Stimulated activated CD8-positive, alpha-beta memory T cell treated with anti-CD3 and anti-CD28 coated beads, Interleukin-2, amount 100 ng/mL, for 48 hours (primary cell): ENCODE measurements at places on chromosomes 7 and 10.

GRCh38 chr10:127871631-127872010 is 21.1 kb downstream of the CLRN3 start:
- no peak for DNase-seq

DNA sequence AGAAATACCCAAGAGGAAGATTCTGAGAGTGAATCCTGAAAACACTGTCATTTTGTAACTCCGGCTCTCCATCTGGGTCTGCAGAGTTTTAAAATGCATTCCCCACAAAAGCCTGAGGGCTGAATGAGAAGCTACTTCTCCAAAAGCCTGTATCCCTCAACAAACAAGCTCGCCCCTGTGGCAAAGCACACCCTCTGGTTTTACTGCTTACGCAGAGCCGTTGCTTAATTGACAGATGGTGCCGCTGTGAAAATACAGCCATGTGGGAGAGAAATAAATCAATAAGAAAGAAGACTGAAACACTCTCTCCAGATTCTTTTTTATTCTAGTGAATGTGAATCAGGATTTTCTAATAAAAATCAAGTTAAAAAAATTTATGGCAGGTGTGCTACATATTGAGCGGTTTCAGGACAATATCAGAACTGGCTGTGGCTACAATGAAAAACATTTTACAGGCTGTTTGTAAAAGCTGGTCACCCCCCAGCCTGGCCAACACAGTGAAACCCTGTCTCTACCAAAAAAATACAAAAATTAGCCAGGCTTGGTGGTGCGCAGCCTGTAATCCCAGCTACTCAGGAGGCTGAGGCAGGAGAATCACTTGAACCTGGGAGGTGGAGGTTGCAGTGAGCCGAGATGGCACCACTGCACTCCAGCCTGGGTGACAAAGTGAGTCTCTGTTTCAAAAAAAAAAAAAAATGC is 32.5 kb downstream of the C7orf33 start:
- no peak for DNase-seq

DNA sequence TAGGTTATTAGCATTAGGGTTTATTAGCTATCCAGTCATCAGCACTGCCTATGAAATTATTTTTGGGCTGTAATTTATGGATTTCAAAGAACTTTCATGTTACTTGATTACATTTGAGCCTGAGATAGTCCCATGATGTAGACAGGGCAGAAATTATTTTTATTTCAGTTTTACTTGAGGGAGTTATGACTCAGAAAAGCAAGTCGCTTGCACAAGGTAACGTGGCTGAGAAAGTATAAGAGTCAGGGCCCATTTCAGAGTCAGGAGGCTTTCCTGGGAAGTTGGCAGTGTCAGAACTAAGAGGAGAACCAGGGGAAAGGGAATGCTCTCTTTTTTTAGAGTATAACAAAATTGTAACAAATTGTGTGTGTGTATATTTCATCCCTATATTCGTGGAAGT is 16.5 kb downstream of the GATA3 start:
- DNase-seq: no peak

GRCh38 chr7:19080093-19080492 is 37.3 kb downstream of the TWIST1 start:
- no peak for DNase-seq

DNA sequence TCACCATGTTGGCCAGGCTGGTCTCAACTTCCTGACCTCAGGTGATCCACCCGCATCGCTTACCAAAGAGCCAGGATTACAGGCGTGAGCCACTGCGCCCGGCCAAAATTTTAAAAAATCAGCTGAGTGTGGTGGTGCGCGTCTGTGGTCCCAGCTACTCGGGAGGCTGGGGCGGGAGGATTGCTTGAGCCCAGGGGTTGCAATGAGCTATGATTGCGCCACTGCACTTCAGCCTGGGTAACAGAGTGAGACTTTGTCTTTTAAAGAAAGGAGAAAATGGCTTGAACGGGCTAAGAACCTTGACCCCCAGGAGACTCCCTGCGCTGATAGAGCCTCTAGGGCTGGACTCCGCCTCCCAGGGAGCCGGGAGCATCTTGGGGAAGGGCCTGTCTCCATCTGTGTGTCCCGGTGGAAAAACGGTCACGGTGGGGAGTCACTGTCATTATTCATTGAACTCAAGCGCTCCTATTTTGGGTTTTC is 760 bp upstream of the KCTD7 start:
- DNase-seq: no peak

- no peak for DNase-seq
Measured at GRCh38 chr7:18498341-18498740, 2.8 kb downstream of the HDAC9 start.

- no peak for DNase-seq
Measured at GRCh38 chr7:78695826-78696225, 757.6 kb downstream of the MAGI2 start.

DNA sequence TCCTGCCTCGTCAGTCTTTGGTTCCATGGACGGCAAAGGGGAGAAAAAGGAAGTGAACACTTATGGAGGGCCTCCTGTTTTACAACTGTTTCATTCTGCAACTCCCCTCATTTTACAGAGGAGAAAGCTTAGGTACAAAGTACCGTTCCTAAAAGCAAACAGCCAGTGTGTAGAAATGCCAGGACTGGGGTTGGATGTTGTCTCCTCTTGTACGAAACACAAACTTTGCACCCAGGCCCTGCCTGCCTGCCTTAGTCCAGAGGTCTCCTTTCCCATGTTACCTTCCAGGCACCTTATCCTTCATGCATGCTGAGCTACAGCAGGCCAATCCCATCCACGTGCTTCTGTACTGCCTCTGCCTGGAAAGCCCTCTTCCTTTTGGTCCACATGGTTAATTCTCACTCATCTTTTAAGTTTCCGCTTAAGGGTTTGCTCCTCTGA is 86.0 kb downstream of the ICA1 start:
- no peak for DNase-seq

DNA sequence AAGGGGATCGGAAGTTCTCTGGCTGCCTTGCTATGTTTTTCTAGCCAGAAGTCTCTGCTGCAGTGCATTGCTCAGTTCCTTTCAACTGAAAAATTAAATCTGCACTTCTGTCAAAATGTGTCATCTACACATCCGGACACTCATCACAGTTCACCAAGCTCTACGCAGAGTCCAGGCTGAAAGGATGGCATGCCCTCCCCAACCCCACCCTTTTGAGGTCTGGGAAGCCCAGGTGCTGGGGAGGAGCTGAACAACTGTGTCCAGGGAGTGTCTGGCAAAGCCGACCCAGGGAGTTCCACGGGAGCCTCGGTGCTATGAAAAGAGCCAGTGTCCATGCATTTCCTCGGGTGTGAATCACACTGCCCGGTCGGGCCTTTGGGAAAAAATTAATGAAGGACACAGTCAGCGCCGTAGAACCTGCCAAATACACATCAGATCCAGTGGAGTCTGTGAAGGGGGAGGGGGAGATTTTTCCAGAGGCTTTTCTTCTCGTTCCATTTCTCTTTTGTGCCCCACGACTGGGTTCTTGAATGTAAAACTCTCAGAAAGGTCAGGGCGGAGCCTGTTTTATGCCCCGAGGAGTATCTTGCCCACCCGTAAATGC is 757 bp upstream of the PALS2 start:
- DNase-seq: no peak

- DNase-seq: no peak
Measured at GRCh38 chr10:17134737-17135260, 5.2 kb upstream of the CUBN start.

DNA sequence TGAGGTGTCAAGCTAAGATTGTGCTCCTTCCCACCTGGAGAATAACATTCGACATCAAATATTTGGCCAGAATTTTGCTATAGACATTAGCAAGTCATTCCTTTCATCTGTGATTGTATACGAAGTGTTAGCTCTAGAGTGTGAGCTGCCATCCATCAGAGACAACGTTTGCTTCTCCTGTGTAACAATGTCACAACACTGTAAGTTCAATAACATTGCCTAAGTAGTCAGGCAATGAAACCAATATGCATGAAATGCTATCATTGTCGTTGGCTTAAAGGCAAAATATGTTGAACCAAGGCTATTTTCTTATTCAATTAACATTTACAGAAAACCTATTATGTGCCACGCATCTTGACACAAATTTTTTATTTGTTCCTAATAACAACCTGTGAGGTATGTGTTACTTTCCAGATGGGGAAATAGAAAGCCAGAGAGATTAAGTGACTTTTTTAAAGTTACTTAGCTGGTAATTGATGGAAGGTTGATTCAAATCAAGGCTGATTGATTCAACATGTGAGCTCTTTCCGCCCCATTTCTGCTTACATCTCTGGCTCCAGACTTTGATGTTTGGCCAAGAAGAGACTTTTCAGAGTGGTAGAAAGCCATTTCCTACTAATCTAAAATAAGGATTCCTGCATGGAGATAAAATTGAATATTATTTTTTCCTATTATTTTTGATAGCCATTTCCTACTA is 32.0 kb downstream of the BET1 start:
- DNase-seq: no peak

DNA sequence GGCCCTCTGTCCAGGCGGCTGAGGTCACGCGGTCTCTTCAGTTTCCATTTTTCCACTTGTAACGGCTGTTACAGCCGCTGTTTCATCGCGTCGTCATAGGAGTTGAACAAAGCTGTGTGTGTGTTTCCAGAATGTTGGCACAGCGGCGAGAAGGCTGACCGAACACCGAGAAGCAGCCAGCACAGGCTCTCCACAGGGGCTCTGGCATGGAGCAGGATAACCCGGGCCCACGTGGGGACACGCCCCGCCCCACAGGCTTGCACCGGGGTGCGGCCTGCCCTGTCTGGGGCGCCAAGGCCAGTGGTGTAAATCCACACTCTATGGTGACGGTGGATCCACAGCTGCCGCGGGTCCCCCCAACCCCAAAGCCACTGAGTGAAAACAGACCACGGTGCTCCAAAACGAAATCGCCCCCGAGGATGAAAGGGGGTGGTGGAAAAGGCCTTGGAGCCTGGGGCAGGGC is 448.2 kb downstream of the DNAJB6 start:
- no peak for DNase-seq

DNA sequence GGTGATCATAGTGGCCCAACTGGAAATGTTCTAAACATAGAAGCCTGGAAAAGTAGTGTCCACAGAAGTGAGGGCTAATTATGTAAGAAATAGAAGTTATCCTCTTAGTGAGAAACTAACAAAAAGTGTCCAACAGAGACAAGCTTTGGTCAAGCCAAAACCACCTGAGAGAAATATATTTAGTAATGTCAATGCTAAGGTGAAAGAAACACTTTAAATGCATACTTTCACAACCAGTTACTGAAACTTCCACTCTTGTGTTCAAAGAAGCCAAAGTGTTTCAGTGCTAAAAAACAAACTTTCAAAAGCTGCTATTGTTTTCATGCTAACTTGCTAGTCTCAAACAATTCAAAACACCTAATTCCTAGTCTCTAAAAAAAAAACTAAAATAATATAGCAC is 18.1 kb downstream of the RAB11FIP2 start:
- no peak for DNase-seq

DNA sequence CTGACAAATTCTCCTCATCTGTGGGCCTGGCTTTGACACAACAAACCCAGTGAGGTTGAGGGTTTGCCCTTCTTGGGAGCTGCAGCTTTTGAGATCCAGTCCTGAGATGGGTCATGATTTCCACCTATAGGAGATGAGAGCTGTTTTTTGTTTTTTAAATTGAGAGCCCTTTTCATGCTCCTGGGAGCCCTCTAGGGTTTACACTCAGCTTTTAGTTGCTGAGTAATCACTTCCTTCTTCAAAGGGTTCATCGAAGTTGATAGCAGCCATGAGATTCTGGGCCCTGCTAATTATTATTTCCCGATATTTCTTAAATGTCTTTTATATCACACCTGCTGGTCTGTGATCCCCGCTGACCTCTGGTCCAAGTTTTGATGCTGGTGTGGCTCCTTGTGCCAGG is 47.3 kb upstream of the VIPR2 start:
- DNase-seq: no peak

GRCh38 chr7:117616694-117617093 is 136.9 kb downstream of the CFTR start:
- no peak for DNase-seq

GRCh38 chr7:141752634-141753033 is 11.3 kb upstream of the TAS2R3 start:
- DNase-seq: no peak

DNA sequence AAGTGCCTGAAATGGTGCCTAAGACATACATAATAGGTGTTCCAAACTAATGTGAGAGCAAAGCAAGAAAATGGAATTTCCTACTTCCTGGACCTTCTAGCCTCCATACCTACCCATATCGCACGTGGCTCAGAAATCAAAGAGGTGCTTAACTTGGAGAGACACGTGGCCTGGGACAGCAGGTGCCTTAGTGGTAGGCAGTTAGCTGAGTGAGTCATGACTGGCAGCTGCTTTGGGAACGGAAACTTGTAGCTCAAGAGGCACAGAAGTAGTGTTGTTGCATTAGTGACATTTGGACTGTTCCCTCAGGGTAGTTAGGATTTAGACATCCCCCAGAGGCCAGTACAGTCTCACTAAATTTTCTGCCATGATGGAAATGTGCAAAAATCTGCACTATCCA is 12.0 kb upstream of the BMPER start:
- no peak for DNase-seq

DNA sequence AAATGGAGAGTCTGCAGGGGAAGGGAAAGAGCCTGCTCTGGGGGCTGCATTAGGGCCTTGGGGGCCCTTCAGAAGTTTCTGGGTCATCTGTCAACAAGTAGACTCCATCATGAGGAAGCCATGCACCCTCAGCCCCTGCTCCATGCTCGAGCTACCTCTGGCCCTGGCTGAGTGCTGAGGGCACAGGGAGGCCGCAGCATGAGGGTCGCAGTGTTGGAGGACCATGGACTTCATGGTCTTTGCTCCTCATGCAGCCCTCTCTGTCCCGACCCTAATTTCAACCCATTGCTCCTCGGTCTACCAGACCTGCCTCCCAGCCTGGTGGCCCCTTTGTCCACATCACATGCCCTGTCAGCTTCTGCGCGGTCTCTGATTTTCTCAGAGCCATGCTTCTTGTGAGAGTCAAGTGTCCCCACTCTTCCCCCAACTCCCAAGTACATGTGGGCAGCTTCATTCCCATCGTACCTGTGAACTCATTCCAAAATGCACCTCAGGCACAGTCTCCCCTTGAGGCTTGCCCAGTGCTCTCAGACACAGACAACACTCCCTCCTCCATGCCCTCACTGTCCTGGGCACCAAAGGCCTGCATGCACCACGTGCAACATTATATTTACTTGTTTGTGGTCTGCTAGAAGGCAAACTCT is 14.7 kb downstream of the ZNF488 start:
- no peak for DNase-seq

DNA sequence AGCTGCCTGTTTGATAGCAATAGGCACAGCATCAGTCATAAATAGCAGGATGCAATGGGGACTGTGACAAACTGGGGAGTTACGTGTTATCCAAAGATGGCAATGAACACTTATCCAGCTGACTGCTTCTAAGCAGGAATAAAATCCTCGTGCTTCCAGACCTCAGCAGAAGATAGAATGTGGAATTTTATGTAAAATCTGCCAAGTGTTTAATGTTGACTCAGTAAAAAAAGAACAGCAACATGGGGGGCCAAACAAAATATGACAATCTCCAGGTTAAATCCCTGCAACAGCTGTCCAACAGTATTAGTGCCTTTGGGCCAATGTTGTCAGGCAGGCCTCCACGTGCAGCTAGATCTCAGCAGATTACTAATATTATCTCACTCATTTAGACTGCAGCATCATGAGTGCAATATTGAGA is 127.3 kb downstream of the SEMA3C start:
- DNase-seq: no peak

- no peak for DNase-seq
Measured at GRCh38 chr7:30937416-30937815, 25.8 kb downstream of the AQP1 start.
